NCI-H2081 (cell line): ENCODE measurements at places on chromosomes 5 and 9.

DNA sequence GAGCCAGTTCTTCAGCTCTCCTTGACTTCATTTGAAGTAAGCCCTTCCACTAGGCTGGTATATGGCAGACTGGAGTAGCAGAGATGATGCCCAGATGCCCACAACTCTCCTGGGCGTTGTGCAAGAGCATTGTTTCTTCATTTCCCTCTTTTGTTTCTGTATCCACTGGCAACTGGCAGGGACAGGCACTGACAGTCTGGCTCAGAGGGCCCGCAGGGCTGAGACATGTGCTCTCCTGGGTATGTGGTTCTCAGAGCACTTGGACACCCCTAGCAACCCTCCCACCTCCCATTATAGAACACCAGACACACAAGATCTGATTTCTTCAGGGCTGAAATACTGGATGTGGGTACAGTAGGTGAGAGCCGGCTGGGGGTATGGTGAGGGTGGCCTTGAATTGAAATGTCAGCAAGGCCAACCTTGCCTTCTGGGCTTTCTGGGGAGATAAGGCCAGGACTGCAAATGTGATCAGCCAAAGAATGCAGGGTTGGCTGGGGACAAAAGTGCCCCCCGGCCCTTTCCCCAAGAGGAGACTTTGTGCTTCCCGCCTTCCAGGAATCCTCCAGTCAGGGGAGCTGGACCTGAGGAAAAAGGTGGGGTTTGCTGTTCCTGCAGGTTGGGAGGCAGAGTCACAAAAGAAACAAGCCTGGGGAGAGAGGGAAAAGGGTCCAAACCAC is 28.6 kb upstream of the CTNNA1 start:
- DNase-seq = no peak

DNA sequence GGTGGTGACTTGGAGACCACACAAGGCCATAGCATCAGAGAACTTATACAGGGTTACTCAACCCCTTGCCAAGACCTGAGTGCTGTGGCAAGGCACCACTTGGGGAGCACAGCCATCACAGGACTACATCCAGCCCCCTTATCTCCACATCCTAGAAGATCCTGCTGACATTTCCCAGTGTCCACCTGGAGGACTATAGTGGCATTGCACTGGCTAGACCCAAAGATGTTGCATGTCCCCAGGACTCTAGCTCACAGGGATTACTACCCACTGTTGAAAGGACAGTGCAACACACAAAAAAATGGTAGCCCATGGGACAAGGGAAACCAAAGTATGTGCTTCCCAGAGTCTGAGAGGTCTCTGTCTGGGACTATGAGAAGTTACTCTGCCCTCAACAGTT is 411.1 kb upstream of the NUDT12 start:
- no peak for DNase-seq

- no peak for DNase-seq
These were observed 31.5 kb downstream of the NDUFS6 start for GRCh38 chr5:1832511-1833250.

DNA sequence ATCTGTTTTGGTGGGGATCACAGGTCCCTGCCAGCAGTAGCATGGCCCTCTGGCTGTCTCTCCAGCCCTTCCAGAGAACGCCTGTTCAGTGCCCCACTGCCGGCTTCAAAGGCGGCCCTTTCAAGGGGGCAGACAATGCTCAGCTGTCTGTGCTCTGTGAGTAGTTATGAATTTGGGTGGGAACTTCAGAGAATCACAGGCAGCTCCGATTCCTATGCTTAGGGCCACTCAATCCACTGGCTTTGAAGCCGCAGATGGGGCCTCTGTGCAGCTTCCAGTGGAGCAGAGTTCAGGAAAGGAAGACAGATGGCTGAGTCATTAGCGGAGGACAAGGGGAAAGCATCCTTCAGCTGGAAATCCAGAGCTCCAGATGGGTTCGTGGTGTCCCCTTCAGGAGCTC is 42.4 kb downstream of the NKX2-5 start:
- DNase-seq = no peak

- no peak for DNase-seq
These were observed at the start of gene PCDHB12 for GRCh38 chr5:141208478-141208877. TSS of gene PCDHB12 (plus strand) at chr5:141208719. CDS start at chr5:141208908, 189 bp downstream.

DNA sequence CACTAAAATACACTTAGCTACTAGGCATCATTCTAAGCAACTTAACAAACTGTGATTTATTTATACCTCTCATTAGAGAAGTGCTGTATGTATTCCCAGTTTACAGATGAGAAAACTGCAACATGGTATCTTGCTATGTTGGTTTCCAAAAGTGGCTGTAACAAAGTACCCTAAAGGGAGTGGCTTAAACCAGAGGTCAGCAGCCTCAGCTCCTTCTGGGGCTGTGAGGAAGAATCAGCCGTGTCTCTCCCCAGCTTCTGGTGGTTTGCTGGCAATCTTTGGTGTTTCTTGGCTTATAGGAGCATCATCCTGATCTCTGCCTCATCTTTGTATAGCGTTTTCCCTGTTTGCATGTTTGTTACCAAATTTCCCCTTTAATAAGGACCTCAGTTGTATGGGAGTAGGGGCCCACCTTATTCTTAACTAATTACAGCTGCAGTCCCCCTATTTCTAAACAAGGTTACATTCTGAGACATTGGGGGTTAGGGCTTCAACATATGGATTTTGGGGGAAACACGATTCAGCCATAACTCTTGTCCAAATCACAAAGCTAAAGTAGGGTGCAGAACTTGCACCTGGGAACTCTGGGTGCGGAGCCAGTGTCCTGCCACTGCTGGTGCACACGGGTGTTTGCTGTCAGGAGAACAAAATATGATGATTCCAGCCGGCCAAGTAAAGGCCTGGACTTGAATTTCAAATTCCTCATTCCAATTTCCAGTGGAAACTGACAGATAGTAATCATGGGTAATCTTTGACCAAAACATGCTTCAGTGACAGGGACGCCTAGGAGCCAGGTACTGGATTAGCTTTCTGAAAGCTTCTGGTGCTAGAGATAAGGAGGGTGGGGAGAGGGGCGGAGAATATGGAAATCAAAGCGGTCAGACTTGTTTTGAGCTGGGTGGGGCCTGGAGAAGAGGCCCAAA is 43.3 kb downstream of the RAI14 start:
- no peak for DNase-seq

- DNase-seq = no peak
These were observed 85.9 kb downstream of the GNA14 start for GRCh38 chr9:77562019-77562748.

DNA sequence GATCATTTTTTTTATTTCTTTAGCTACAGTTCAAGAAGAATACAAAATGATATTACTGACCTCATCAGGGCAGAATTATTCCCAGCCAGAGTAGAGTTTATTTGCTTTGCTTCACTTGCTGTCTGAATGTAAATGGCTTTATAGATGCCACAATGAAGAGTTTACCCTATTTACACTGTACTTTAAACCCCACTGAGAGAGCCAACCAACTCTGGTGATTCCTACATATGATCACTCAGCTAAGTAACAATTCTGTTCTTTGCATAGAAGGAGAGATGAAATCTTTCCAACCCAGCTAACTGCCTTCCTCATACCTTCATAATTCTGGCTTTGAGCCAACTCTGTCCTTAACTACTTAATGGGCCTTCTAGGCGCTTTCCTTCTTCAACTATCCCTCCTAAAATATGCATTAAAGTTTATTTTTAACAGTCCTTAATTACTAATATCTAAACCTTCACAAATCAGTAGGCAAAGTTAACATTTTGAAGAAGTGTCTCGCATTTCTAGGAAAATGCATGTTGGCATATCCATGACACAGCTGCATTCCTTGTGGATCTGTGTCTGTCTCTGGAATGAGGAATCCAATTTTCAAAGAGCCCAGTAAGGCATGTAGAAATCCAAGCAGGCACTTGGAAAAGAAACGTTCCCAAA is 284.8 kb upstream of the GRAMD2B start:
- no peak for DNase-seq

GRCh38 chr9:121187636-121188305 is 13.9 kb downstream of the RAB14 start:
- DNase-seq = no peak

DNA sequence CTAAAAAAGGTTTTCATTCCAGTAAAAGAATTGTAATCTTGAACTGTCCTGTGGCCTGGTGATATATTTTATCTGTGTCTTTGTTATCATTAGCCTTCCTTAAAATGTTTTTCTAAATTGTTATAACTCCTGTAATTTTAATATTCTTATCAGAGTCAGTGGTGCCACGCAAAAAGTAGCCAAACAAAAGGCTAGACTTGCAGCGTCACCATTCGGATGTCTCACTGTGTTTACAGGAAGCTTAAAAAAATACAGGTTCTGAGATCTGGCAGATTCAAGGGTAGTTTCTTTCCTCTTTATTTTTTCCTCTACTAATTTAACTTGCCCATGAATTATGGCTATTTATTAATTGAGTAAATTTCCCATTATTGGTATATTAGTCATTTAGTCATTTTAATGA is 362.3 kb downstream of the MAT2B start:
- no peak for DNase-seq

- DNase-seq = no peak
These were observed 58.2 kb downstream of the CAMSAP1 start for GRCh38 chr9:135849181-135849580.

DNA sequence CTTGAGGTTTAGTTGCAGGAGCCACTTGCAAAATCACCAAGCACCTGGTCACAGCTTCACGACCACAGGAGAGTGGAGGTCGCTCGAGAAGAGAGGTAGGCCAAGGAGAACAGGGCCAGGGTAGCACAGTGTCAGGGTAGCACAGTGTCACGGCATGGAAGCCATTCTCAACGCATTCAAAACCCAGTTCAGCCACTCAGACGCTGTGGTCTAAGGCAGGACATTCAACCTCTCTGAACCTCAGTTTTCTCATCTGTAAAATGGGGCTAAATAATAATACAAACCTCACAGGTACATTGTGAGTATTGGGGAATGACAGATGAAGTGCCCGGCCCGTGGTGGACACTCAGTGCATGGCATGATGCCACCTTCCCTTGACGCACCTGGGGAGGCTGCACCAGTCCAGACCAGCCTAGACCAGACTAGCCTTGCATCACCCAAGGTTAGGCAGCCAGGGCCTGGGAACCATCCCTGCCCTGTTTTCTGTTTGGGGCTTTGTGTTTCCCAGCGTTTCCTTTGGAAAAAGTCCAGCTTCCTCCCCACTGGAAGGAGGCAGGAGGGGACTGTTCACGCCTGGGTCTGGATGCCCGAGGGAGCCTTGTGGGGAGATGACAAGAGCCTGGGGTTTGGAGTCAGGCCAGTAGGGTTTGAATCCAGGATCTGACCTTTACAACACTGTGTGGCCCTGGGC is 7.8 kb upstream of the LMX1B start:
- DNase-seq = no peak

DNA sequence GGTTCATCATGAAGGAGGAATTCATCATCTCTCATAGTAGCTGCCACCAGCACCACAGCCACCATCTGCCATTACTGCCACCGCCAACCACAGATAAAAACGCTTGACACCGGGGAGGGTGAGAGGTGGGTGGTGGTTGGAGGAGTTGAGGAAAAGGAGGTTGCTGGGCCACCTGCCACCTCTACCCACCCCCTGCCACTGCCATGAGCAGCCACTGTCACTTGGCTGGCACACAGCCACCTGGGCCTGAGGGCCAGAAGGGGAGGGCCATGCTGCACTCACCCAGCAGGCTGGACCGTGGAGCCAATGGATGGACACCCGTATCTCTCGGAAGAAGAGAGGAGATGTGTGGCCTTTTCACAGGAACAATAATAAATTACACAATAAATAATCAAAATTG is 31.3 kb upstream of the SLC36A2 start:
- no peak for DNase-seq

- no peak for DNase-seq
These were observed 15.1 kb downstream of the GRHPR start for GRCh38 chr9:37437621-37438020.

DNA sequence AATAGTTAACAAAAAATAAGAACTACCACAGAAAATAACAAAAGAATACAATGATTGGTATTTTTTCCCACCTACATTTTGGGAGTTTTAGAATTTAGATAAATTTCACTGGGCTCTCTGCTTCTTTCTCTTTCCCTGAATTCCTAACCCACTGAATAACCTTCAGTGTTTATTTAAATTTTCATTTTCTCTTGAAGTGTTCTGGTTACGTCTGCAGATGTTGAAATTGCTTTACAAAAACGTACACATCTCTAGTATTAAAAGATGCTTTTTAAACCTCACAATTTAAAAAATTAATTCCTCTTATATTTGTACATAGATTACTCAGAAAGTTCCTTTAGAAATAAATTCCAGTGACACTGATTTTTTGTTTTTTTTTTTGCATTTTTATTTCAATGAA is 158.7 kb upstream of the TUT7 start:
- DNase-seq = no peak

- no peak for DNase-seq
These were observed 143.3 kb downstream of the CDC42SE2 start for GRCh38 chr5:131406975-131407638.

GRCh38 chr9:86575825-86576525 is 221.8 kb upstream of the TUT7 start:
- no peak for DNase-seq

DNA sequence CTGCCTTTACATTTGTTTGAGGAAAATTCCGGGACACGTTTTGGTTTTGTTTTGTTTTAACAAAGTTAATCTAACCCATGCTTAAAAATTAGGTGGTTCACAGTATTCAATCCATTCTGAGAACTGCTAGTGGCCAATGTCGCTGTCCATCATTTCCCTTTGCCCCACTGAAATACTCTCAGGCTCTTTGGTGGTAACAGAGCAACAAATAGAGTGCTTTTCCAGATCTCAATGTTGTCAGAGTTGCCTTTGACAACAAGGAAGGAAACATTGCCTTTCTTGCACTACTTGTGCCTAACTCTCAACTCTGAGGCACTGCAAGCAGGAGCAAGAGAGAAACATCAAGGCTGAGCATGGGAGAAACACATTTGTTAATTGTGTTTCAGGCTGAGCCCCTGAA is 154.0 kb downstream of the MCTP1 start:
- no peak for DNase-seq
